CD4-positive, alpha-beta T cell treated with Interleukin-15 for 1 hour (primary cell): ENCODE measurements at places on chromosomes 11 and 22.

DNA sequence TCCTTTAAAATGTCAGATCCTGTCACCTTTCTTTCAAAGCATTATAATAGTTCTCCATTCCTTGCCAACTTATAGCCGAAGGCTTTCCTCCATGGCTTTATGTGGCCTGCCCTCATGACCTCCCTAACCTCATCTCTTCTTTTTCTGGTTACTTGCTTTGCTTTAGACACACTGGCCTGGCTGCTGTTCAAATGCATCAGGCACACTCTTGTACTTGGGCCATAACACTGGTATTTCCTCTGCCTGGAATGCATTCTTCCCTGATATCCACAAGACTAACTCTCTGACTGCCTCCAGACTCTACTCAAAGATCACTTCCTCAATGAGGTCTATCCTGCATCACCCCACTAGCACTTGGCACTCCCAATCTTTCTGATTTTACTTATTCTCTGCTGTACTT lies 710.3 kb downstream of the KCNA4 start:
- DNase-seq: no peak

DNA sequence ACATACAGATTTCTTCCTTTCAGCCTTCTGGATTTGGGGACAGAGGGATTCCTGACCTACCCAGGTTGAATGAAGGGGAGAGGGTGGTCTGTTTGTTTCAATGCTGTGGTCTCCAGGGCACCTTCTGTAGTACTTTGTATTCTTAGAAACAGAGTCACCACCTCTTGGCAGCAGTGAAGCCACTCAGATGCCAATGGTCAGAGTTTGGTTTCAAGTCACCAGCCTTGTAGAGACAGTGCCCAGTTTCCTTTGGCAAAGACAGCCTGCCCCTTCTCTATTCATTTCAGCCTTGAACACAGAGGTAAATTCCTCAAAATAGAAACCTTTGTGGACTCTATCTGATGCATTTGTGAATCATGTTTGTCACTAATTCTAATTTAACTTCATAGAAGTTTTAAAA lies 111.7 kb upstream of the RASSF10 start:
- no peak for DNase-seq

GRCh38 chr11:47234669-47235100 lies 13.9 kb downstream of the ACP2 start:
- DNase-seq: peak; percentile 81

DNA sequence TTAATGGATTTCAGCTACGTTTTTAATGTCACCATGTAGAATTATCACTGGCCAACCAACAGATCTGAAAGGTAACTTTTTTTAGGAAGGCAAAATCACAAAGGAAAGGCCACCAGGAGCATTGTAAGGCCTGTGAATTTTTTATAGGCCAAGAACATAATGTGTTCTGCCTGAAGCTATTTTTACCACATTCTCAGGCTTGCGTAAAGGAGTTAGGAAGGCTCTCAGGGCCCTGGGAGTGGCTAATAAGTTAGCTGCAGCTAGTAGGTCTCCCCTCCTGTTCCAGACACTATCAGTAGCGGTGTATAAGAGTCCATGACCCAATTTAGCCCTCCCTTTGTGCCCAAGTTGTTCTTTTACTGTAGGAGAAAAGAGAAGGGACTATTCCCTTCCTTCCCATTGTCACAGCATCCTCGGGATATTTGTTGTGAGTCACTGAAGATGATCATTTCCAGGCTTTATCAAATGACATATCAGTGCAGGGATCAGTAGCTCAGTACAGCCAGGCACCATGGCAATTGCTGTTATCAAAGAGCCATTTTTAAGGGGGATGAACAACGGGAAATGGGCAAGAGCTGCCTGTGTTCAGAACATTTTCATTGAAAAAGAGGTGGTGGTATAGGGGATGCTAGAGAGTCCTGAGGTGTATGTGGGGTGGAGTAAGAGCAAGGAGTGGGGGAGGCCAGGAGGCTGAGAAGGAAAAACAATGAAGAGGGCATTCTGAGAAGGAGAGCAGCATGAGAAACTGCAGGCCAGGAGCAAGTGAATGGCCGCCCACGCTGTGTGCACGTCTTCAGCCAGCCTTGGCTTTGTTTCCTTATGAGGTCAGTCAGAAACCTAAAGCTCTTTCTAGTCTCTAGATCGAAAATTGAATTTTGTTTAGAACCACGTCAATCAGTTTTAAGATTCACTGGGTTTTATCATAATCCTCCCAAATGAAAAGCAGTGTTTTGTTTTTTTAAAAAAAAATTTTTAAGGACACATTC lies 940.3 kb downstream of the NTM start:
- DNase-seq: no peak

DNA sequence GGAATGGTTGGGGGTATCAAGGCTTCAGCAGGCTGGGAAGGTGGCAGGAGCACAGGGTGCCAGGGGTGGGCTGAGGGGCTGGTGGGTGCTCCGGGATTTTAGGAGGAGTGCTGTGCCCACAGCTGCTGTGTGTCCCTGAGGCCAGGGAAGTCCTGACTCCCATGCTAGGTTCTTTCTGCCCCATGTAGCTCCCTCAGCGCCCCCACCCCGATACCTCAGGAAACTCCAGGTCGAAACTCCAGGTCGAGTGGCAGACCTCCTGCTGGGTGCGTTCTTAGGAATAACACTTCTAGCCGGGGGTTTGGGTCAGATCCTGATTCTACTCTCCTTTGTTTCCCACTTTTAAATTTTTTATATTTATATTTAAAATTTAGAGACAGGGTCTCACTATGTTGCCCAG lies 8.3 kb downstream of the AP2A2 start:
- no peak for DNase-seq

GRCh38 chr22:24819911-24820461 lies 14.0 kb downstream of the SGSM1 start:
- DNase-seq: no peak

- DNase-seq: no peak
Observed at GRCh38 chr11:82183346-82183745, 550.3 kb downstream of the FAM181B start.

DNA sequence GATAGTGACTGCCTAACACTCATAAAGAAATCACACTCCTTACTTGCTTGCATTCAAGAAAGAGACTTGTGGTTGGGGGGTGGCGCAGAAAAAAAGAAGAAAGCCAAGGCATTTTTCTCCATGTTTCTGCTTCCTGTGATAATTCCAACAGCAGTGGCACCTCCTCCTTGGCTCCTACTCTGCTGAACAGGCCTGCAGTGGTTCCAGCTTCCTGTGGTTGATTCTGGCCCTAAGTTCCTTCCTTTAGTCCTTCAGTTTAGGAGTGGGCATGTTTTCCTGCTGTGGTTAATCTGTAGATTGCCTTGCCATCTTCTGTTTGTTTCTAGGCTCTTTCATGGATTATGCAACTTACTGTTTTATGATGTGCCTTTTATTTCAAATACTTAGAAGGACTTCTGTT lies 940.4 kb downstream of the DLG2 start:
- no peak for DNase-seq

GRCh38 chr22:44755956-44756361 lies 3.6 kb downstream of the ARHGAP8 start:
- no peak for DNase-seq

GRCh38 chr11:95702526-95702925 lies 87.1 kb downstream of the FAM76B start:
- DNase-seq: no peak

GRCh38 chr22:45518136-45518535 lies 15.5 kb downstream of the FBLN1 start:
- no peak for DNase-seq

- no peak for DNase-seq
Observed at GRCh38 chr22:35397095-35397904, 2.6 kb upstream of the MCM5 start.

GRCh38 chr22:23147617-23148387 lies 2.5 kb downstream of the RAB36 start:
- no peak for DNase-seq

- DNase-seq: no peak
Observed at GRCh38 chr11:57399972-57400578, 9.6 kb upstream of the PRG2 start.

DNA sequence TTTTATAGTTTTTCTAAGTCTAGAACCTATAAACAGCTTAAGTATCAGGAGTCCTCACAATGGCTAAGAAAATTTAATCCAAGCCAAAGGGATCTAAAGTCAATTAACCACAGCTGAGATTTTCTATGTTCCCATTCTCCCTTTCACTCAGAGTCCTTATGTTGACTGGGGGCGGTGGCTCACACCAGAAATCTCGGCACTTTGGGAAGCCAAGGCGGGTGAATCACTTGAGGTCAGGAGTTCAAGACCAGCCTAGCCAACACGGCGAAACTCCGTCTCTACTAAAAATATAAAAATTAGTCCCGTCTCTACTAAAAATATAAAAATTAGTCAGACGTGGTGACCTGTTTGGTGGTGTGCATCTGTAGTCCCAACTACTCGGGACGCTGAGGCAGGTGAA lies 6.9 kb downstream of the RDX start:
- no peak for DNase-seq

GRCh38 chr11:57566005-57566904 lies 1.2 kb downstream of the UBE2L6 start:
- no peak for DNase-seq

DNA sequence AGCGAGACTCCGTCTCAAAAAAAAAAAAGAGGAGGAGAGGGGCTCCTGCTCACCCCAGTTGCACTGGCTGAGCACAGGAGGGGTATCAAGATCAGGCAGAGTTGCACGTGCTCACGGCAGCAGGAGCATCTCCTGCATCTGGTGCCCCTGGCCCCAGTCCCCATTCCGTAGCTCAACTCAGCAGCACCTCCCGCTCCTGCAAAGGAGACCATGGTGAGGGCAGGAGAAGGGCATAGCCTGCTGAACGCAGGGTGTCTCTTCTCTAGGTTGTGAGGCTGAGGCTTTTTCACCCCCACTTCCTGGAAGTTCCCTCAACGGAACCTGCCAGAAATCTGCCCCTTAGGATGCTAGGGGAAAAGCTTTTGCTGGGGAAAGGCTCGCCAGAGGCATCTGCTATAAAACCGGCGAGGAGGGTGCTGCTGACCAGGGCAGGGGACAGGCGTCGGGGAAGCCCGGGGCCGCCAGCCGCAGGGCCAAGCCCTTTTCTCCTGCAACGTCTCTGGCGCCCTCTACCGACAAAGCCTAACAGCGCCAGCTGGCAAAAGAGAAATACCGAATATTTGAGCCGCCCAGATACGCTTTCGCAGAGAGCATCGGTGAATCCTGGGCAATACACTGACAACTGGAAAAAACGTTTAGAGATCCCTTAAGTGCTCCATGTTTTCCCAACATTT lies 1.0 kb upstream of the PPP6R2 start:
- DNase-seq: peak; percentile 84

DNA sequence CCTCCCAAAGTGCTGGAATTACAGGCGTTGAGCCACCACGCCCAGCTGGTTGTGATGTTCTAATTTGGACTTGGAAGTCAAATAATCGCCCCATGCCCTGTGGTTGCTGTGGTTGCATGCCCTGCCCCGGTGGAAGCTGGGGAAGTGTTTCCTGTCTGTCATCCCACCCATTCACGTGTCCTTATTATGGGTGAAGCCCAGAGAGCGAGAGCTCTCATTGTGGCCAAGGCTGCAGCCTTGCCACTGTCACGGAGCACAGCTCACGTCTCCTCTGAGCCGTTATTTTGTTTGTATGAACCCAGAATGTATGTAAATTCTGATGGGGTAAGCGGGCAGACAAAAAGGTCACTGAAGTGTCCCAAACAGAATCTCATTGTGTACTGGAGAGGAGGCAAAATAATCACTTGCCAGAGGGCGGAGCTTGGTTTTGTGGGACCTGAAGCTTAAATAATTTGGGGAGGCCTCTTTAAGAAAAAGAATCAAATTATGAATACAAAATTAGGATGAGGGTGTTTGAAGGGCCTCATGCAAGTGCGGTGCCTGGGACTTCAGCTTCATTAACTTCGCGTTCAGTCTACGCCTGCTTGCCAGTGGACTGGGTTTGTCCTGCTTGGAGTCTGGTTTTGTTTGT lies 25.8 kb upstream of the TREH start:
- DNase-seq: peak; percentile 57

GRCh38 chr11:3004481-3004880 lies 12.4 kb upstream of the NAP1L4 start:
- no peak for DNase-seq

DNA sequence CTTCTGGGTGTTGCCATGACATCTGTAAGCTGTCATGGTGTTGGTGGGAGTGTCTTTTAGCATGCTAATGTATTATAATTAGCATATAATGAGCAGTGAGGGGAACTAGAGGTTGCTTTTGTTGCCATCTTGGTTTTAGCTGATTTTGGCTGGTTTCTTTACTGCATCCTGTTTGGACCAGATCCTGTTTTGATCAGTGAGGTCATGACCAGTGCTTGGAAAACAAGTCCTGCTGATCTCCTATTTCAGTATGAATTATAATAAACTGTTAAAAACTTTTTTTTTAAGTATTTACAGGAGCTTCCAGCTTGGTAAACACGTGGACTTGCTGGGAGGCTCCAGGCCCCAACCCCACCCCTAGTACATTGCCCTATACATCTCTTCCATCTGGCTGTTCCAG lies 30.5 kb upstream of the P4HA3 start:
- no peak for DNase-seq

DNA sequence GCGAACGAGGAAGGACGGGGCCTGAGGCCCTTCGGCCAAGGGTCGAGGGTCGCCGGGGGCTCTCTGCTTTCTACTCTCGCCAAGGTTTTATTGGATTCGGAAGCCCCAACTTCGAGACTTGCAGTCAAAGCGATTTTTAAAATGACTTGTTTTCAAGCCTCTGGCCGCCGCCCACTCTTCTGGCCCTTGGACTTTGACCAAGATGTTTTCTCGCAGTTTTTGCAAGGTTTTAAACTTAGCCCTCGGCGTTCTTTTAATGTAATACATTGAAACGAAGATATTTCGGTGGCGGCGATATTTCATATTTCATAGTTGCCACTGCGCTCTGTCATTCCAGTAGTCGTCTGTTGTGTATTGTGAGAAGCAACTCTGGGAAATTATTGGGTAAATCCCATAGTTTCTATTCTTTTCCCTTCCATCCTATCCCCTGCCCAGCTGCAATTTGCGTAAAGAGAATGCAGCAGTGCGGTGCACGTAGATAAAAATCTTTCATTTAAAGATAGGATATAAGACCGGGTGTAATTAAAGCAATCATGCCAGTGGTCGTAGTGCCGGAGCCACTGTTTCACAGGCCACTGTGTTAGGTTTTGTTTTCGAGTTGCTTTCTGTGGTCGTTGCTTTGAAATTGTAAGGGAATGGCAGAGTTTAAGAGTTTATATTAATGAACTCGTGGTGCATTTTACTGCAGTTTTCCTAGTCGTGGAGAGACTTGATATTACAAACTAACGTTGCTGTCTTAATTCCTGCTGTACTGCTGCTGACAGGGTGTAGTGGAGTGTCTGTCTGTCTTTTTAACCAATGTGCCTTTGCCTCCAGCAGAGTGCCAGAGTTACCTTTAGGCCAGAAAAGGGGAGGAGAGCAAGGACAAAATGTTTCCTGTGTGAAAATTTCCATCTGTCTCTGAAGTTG lies 702 bp downstream of the BIRC2 start:
- DNase-seq: no peak

GRCh38 chr11:105032495-105032894 lies 2.4 kb downstream of the CASP1 start:
- DNase-seq: no peak

DNA sequence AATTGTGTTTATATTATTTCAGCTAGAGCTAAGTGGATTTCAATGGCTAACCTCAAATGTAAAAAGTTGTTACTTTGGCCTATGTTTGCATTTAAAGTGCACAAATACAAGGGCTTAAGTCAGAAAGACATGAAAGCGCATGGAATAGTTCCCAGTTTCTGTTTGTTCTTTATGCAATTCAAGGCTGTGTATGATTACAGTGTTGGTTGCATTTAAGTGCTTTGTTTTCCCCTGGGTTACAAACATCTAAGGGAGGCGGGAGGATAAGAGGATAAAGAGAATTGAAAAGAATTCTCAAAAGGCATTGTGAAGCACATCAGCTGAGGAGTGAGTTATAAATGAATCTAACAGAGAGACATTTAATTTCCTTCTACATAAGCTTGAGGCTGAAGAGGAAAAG lies 453.4 kb downstream of the NTM start:
- no peak for DNase-seq
